ENCODE measurements at places on chromosomes 2 and 18.

GRCh38 chr2:95272781-95273180, 1.5 kb upstream of the PROM2 start:
- DNase-seq: no peak

DNA sequence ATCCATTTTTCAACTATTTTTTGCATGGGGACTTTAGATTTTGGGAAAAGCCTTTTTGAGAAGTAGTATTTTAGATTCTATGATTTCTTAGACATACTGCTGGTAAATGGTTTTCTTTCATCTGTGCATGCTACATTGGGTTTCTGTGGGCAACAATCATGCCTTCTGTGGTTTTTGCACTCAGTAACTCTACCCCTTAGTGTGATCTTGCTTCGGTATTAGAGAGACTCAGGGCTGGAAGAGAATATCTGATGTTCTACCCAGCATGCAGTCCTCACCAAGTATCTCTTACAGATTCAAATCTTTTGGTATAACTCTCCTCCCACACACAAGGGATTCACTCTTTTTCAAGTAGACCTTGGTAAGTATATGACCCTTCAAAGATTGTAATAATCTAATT, 183.0 kb downstream of the PMAIP1 start:
- no peak for DNase-seq

GRCh38 chr18:615092-615521, 18.3 kb downstream of the CLUL1 start:
- DNase-seq: no peak

DNA sequence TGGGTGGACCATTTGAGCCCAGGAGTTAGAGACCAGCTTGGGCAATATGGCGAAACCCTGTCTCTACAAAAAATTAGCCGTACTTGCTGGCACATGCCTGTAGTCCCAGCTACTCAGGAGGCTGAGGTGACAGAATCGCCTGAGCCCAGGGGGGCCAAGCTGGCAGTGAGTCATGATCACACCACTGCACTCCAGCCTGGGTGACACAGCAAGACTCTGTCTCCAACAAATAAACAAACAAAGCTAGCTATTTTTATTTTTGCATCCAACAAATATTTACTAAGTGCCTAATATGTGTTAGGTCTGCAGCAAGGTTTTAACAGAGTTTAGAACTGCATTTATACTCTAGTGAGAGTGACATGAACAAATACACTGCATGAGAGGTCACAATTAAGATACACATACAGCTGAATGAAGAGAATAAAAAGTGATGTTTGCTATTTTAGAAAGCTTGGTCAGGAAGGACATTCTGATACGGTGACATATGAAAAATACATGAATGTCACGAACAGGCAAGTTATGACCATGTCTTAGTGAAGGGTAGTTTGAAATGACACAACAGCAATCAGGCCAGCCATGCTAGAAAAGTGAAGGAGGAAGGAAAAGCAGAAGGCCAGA, 83.2 kb upstream of the FRZB start:
- DNase-seq: no peak

DNA sequence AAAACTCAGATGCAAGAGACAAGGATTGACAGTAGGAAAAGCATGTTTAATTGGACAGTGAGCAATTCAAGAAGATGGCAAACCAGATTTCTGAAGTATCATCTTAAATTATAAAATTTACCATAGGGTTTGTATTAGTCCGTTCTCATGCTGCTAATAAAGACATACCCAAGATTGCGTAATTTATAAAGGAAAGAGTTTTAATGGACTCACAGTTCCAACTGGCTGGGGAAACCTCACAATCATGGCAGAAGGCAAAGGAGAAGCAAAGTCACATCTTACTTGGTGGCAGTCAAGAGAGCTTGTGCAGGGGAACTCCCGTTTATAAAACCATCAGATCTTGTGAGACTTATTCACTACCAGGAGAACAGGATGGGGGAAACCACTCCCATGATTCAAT, 24.0 kb upstream of the NOL4 start:
- DNase-seq: no peak

- no peak for DNase-seq
Measured at GRCh38 chr2:16161085-16161565, 220.8 kb downstream of the MYCN start.

DNA sequence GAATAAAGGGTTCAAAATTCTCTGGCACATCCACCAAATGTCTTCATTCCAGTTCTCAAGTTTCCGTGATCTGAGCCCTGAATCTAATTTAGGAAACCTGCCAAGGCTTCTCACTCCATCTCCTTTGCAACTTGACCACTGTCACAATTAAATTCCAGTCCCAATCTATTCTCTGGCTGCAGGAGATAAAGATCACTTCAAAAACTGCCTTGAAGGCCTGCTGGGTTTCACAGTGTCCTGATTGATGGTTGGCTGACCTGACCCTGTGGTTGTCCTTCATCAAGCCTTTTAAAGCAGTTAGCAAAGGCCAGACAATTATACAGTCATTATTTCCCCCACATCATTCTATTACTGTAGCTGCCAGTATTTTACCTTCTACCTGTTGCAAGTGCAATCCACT, 60.3 kb upstream of the DNAJC10 start:
- no peak for DNase-seq

DNA sequence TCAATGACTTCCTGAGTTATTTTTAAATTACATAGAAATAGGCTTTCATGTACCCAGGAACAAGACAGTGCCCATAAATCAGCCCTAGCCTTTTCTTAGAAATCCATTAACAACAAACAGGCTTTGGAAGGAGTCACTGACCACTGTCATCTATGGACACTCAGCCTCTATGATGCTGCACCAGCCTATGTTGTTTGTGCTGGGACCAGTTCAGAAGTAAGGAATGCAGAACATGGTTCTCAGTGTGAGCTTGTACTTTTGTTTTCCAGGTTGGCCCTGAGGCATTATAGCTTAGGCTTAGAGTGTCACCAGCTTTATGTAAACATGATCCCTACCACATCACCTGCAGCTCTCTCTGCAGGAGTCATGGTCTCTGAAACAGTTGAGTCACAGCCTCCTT, 335.7 kb upstream of the CDH7 start:
- no peak for DNase-seq

- DNase-seq: no peak
Measured at GRCh38 chr2:84891355-84892010, 10.6 kb upstream of the TRABD2A start.

DNA sequence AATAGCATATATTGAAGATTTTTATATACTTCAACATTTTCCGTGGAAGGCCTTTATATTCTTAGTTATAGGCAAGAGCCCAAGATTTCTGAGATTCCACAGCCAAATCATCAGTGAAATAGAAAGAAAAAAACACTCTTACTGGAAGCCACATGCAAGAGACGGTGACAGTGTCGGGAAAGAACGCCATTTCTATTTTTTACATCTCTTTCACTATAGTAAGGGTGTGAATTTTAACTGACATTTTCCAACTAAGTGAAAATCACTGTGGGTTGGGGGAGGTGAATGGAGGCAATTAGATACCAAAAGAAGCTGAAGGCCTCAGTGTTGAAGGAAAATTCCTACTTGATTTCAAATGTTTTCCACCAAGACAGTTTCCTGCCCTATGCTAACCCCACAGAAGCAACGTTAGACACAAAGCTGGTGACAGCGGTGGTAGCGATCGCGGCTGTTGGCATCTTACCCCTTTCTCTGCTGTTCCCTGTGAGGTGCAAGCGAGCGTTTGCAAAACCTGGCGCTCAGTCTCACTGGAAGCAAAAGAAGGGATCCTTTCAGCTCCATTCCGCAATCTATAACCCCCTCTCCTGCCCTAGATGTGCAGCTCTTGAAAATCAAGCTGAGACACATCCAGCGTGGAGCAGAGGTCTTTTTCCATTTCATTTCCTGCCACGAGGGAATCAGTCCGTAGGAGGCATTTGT, 20.0 kb downstream of the ID2 start:
- DNase-seq: no peak

DNA sequence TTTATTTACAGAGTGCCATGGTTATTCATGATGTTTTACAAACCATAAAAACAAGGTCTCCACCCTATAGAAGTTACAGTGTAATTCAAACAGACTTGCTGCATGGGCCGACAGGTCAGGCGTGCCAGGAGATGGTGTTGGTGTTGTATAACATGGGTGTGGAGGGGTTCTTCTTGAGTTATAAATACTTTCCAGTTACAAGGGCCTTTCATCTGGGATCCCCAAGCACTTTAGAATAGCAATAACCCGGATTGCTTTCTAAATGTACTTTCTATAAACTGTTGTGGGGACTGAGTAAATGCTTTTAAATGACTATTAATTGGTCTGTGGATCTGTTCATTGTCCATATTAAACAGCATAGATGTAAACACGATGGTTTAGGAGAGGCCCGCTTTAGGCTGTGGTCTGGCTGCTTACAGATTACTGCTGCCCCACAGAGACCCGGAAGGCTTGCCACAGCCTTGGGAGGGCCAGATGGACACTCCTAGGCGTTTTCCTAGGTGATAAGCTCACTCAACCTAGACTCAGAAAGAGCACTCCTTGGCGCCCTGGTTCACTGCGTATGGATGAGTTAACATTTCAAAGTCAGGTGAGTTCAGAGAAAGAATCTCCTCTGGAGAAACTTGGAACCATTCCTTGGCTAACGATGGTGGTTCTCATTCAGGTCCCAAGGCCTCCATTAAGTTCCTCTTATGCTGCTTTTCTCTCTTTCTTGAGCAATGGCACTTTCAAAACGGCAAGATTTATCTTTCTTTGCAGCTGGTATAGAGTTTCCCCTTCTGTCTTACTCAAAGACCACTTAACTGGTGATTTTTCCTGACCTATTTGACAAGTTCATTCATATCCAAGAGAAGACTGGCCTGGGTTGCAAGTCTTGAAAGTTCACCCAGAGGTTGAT, 3.6 kb upstream of the KIAA2012 start:
- no peak for DNase-seq

DNA sequence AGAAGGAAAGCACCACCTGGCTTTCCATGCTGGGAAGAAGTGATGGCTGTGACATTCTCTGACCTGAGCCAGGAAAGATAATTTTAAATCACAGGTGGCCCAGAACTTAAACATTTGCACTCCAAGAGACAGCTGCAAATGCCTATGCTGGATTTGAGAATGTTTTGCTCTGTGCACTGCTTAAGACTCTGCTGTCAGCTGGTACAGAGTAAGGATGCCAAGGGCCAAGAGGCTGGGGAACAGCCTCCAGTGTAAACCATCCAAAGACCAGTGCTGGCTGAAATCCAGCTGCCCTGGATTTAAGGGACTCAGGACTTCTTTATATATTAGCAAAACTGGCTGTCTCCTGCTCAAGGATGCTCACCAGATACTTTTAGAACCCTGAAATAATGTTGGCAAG, 3.9 kb downstream of the HOXD8 start:
- no peak for DNase-seq

DNA sequence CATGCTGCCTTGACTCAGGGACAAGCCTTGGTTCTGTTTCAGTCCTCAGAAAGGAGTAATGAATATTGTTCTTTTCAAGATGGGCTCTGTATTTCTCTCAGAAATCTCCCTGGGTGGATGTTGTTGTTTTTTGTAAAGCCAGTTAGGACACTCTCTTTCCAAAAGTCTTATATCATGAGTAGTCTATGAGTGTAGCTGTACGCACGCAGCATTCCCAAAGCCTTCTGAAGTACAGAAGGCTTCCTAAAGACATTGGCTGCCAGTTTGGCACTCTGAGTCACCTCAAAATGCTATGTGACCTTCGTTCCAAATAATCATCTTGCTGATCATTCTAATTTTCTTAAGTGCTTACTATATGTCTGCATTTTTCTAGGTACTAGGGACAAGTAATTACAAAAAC, 16.7 kb upstream of the GTF2A1L start:
- DNase-seq: no peak

- no peak for DNase-seq
Measured at GRCh38 chr2:41626936-41627335, 420.9 kb upstream of the PKDCC start.

DNA sequence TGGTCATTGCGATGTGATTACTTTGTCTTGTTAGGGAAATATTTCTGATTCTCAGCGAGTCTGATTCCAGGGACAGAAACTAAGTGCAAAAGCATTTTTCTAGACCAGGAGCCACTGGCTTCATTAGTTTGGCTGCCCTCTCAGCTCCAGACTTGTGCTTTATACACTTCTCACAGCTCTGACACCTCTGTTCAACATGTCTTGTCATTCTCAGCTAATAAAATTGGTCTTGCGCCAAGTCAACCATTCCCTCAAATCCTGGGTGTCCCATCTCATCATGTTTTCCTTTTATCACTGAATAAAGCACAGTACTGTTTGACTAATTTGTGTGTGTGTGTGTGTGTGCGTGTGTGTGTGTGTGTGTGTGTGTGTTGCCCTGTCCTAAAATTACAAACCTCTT, 215.5 kb upstream of the EPHA4 start:
- DNase-seq: no peak

All from stimulated activated CD8-positive, alpha-beta memory T cell treated with anti-CD3 and anti-CD28 coated beads, Interleukin-7, amount 100 ng/mL, for 4 hours (primary cell).